ENCODE measurements at places on chromosomes 13 and 19.

- no peak for DNase-seq
Measured at GRCh38 chr13:29125191-29125933, 305.2 kb downstream of the MTUS2 start.

GRCh38 chr19:19368087-19368486 lies 37.4 kb upstream of the GATAD2A start:
- DNase-seq: no peak

GRCh38 chr19:5053661-5054060 lies 84.7 kb downstream of the KDM4B start:
- DNase-seq: no peak

GRCh38 chr13:33510350-33510970 lies 224.9 kb upstream of the STARD13 start:
- DNase-seq: no peak

DNA sequence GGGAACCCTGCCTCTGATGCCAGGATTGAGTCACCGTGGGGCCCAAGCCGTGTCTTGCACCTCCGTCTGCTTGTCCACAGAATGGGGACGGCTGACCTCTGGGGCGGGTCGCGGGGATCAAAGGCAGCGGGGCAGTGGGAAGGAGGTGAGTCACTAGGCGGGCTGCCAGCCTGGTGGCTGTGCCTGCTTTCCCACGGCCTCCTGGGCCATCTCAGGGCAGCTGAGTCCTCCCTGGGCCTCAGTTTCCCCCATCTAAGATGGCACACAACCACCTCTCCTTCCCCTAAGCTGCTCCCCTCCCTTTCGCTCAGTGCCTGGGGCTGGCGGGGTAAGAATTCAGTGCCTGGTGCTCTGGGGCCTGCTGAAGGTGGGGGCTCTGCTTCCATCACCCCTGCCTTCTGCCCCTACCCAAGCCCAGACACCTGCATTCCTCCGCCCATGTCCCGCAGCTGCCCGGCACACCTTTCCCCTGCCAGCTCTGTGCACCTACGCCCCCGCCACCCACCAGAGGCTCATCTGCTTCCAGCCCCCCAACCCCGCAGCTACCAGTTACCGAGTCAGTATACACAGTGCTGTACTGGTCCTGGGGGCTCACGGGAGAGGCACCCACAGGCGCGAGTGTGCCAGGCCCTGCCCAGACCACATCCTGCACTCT lies 3.5 kb downstream of the MKNK2 start:
- no peak for DNase-seq

- peak; percentile 98 for DNase-seq
Measured at GRCh38 chr13:22114630-22115311, 443.9 kb downstream of the FGF9 start.

DNA sequence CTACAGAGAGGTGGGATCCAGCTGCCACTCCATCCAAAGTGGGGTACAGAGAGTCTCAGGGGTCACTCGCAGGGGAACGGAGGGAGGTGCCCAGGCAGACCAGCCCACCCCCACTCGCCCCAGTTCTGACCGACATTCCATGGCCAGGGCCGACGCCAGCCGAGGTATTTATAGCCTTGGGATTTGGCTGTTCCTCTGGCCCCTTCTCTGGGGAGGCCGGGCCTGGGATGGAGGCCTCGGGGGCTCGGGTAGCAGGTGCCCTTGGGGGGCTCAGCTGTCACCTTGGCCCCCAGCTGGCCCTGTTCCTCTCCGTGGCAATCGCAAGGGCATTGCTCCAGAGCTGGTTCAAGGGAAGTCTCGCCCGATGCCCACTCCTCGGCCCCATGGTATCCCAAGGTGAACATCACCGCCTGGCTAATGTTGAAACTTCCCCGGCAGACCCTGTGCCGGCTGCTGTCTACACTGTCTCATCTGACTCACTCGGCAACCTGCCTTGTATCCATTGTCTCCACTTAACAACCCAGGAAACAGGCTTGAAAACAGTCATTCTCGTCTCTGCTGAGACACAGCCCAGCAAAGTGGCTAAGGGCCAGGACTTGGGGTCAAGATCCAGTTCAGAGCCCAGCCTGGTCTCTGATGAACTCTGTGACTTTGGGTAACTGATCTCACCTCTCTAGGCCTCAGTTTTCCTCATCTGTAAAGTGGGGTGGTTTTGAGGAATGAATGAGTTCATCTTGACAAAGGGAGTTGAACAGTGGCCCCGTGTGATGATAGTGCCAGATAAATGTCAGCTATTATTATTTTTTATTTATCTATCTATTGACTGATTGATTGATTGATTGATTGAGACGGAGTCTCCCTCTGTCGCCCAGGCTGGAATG lies 9.7 kb downstream of the PRKACA start:
- DNase-seq: no peak

DNA sequence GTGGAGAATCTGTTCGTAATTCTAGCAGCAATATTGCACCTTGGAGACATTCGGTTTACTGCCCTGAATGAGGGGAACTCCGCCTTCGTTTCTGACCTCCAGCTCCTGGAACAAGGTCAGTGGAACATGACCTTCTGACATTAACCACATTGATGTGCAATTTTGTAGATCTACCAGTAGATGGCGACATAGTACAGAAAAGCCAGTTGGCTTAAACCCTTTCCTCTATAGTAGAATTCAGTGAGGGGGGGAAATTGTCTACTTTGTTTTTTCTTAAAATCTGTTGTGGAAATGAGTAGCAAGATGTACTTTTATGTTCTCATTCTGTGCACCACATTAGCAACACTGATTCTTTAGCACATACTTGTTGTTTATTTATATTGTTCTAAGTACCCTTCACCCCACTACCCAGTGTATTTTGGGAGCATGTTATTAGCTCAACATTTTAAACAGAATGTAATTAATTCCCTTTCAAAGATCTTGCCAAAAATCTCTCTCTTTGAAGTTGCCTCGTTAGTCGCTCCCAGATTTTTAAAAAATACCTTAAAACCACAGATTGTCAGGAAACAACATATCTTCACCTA lies 332.2 kb downstream of the MYO16 start:
- peak; percentile 58 for DNase-seq

DNA sequence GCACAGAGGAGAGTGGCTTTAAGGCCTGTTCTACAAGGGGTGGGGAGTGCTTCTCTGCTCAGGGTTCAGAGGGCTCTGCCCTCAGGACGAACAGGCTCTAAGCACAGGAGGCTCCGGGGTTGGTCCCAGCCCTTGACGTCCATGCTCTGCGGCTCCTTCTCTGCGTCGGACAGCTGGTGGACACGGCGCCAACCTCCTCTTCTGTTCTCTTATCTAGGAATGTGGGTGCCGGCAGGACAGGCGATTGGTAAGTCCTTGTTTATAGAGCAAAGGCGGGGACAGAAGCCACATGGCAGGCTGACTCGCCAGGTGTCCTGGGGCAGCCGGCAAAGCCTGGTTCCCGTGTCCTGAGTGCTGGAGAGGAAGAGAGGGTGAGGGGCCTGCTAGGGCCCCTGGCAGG lies 8.4 kb upstream of the RPS15 start:
- no peak for DNase-seq

DNA sequence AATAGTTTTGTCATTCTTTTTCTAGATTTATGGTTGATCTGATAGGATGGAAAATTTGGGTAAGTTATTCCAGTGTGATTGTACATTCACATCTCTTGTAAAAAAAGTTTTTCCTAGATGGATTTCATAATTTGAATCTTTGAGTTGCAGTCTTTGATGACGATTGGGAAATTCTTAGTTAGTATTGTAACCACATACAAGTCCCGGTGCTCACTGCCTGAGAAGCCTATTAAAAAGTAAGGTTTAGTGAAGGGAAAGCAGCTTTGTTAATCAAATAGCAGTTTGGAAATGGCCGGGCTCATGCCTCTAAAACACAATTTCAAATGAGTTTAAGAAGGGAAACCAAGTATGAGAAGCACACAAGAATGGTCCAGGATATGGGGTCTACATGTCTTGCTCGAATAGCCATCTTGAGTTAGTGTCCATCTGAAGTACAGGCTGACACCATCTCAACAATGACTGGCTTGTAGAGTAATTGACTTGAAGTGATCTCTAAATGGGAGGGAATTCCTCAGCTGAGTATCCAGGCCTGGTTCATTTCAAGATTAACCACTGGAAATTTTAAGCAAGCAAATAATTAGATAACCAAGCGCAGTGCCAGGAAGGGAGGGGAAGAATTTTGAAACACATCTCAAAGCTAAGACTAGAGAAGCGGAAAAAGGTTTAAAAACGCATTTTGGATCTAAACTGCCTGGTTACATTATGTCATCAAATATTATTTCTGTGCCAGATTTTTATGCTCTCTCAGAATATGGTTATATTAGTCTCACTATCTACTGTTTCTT lies 1145.6 kb upstream of the MIR17HG start:
- DNase-seq: no peak

DNA sequence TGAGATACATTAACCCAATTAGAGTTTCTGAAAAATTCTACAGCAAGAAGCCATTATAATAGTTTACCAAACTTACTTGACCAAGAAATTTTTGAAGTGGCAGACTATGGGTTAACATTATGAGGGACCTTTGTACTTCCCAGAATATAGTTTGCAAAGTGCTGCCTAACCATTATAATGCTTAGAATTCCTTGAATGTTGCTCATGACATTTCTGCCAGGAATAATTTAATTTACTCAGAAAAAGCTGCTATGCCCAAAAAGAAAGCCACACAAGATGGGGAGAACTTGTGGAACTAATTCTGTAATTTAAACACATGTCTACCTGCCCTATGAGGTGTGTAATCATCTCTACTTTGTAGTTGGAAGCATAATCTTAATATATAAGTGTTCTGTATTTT lies 58.1 kb upstream of the MYCBP2 start:
- no peak for DNase-seq

- peak; percentile 7 for DNase-seq
Measured at GRCh38 chr19:42088471-42089190, 12.7 kb downstream of the ZNF574 start.

- peak; percentile 15 for DNase-seq
Measured at GRCh38 chr19:24074720-24075454, 12.1 kb upstream of the ZNF254 start.

DNA sequence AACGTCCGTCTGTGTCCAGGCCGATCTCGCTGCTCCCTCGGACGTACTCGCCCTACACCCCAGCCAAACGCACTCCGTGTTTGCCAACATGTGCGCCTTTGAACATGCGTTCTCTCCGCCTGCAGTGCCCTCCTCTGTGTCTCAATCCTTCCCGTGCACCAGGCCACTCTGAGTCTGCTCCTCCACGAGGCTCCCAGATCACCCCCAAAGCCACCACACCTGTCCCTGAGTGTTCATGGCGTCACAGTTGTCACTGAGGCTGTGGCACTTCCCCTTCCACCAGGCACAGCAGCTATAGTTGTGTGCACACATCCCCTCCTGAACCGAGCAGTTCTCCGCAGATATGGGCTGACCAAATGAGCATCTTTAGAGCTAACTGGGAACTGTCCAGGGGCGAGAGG lies 35.6 kb downstream of the RASA3 start:
- no peak for DNase-seq

DNA sequence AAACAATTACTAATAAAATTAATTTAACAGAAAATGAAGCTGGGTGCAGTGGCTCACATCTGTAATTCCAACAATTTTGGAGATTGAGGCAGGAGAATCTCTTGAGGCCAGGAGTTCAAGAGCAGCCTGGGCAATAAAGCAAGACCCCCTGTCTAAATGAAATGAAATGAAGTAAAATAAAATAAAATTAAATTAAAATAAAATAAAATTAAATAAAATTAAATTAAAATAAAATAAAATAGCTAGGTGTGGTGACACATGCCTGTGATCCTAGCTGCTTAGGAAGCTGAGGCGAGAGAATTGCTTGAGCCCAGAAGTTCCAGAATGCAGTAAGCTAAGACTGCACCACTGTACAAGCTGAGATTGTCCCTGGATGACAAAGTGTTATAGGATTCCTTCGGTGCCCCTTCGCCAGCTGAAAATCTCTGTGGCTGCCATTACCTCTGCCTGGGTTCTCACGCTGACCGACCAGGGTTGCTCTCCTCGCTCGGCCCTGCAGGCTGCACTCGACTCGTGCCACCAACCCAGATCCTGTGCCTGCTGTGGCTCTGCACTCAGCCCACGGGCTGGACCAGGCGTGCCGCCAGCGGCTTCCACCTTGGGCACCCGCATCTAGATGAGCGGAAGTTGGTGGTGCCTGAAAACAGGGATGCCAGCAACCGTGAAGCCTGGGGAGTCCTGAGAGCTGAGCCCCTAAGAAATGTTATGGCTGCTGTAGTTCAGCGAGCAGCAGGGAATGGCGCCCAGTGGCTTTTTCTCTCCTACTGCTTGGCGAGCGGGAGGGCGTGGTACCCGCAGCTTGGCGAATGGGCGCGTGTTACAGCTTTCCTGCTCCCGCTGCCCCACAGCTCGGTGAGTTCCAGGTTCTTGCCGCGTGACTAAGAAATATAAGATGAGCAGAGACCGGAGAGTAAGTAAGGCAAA lies 539.2 kb upstream of the PCDH9 start:
- no peak for DNase-seq

GRCh38 chr19:45444318-45445041 lies 20.8 kb upstream of the ERCC1 start:
- DNase-seq: peak; percentile 85

DNA sequence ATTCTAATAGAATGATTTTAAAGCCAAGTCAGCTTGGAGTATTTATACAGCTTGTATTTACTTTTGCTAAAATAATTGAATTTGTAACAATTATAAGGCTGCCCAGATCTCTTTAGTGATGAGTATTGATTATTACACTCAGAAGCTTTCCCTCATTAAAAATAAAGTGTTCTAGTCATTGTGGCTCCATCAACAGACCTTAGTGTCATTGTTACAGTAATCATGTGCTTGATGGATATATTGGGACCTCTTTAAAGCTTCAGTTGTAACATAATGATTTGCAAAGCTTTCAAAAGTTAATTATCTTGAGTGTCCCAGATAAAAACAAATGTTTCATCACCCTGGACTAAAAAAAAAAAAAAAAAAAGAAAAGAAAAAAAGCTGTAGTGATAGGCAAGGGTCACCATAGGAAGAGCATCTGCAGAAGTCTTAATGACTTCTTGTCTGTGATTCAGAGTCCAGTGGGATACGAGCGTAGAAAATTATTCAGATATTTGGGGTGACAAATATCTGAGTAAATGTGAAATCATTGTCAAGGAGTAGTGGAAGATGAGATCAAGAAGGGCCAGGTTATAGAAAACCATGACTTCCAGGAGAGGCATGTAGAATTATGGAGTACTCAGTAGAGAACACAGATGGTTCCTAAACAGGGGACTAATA lies 369.6 kb downstream of the DCT start:
- no peak for DNase-seq

Measured in inflammatory macrophage treated with lipopolysaccharide for 4 hours (primary cell).